H1 (cell line): ENCODE measurements at places on chromosomes 1 and 21. TPM values are rescaled to one million over a fixed set of nuclear protein-coding genes. Genes with fewer than 3 reads are reported as not detected.

GRCh38 chr1:84096176-84096575 lies 47.9 kb upstream of the PRKACB start:
- no peaks in the 10 kb centered on the region for H3K27me3 ChIP-seq
- H3K4me1 ChIP-seq = no peaks in the 10 kb centered on the region
- H3K27ac ChIP-seq = no peak overlapping the region
- H3K36me3 ChIP-seq = no peaks in the 10 kb centered on the region
- no peak for DNase-seq

FCRL6 gene
- not detected in 2 replicates for total RNA-seq

DNA sequence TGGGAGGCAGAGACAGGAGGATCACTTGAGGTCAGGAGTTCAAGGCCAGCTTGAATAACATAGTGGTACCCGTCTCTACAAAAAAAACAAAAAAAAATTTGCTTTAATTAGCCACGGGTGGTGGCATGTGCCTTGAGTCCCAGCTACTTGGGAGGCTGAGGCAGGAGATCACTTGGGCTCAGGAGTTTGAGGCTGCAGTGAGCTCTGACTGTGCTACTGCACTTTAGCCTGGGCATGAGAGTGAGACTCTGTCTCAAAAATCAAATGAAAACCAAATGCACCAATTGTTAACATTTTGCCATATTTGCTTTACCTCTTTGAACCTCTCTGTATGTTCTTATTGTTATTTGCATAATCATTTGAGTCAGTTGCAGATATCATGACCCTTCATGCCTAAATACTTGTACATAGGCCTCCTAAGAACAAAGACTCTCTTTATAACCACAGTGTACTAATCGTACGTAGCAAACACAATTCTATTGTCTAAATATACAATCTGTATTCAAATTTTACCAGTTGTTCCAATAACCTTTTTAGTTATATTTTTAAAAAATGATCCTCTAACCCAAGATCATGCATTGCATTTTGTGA lies 8.5 kb upstream of the NID1 start:
- H3K4me3 ChIP-seq = no peak overlapping the region
- H3K27me3 ChIP-seq = no peaks in the 10 kb centered on the region
- no peak overlapping the region for H3K27ac ChIP-seq
- no peaks in the 10 kb centered on the region for H3K4me1 ChIP-seq

FMO4 gene
- total RNA-seq = 2.2 and 2.3 TPM in 2 replicates

GRCh38 chr1:156852418-156852874 lies 6.5 kb downstream of the INSRR start:
- DNase-seq = no peak
- H3K4me3 ChIP-seq = no peak overlapping the region
- peaks cover 28% of the 10 kb centered on the region for H3K27me3 ChIP-seq
- H3K36me3 ChIP-seq = no peaks in the 10 kb centered on the region

DNA sequence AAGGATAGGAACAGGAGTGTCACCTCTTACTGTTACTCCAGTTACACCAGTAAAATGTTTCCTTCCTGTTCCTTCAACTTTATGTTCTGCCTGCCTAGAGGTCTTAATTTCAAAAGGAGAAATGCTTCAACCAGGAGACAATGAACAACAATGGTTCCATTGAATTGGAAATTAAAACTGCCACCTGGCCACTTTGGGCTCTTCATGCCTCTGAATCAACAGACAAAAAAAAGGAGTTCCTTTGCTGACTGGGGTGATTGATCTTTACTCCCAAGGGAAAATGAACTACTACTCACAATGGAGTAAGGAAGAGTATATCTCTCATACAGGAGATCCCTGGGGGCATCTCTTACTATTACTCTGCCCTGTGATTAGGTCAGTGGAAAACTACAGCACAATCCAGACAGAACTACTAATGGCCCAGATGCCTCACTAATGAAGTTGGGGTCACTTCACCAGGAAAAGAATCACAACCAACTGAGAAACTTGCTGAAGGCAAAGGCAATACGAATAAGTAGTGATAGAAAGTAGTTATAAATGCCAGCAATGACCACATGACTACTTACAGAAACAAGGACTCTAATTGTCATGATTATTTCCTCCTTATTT lies 76.6 kb upstream of the PRDX6 start:
- no peak overlapping the region for H3K4me3 ChIP-seq
- no peaks in the 10 kb centered on the region for H3K36me3 ChIP-seq
- H3K27me3 ChIP-seq = no peaks in the 10 kb centered on the region
- no peak overlapping the region for H3K27ac ChIP-seq

DNA sequence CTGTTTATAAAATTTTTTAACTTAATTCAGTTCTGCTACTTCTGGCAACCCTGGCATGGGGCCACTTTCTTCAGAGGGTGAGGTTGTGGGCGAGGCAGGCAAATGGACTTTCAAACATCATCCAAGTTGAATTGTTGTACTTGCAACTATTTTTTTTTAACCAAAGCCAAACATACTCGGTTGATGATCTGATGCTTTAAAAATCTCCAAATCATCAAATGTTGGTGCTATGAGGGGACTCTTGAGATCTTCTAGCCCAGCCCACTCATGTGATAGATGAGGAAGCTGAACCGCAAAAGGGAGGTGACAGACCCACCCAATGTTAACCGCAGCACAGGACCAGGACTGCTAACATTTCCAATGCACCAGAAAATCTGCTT lies 6.7 kb downstream of the SLC1A7 start:
- no peaks in the 10 kb centered on the region for H3K27me3 ChIP-seq
- H3K27ac ChIP-seq = no peak overlapping the region
- H3K4me3 ChIP-seq = no peak overlapping the region
- H3K4me1 ChIP-seq = no peaks in the 10 kb centered on the region
- no peak for DNase-seq
- no peaks in the 10 kb centered on the region for H3K36me3 ChIP-seq

DNA sequence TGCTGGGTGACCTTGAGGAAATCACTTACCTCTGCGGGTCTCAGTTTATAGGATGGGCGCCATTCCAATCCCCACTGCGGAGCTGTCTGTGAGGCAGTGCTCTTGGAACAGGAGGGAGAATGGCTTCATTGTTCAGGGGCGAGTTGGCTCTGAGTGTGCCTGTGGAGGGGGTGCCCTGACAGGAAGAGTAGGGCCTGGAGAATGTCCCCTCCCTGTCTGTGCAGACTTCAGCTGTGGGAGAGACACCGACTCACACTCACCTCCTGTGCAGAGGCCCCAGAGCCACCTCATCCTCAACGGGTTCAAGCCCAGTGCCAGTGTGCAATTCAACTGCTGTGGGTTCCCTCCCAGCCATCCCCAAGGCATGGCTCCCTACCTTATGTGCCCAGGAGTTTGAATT lies 17.1 kb downstream of the ADORA1 start:
- H3K27me3 ChIP-seq = no peaks in the 10 kb centered on the region
- H3K36me3 ChIP-seq = no peaks in the 10 kb centered on the region
- H3K27ac ChIP-seq = no peak overlapping the region
- H3K4me3 ChIP-seq = no peak overlapping the region
- DNase-seq = no peak

GRCh38 chr1:67843331-67843730 lies 10.1 kb upstream of the GNG12 start:
- peaks cover 28% of the 10 kb centered on the region; the same call in 1 of the 2 replicates for H3K4me1 ChIP-seq
- no peak overlapping the region for H3K4me3 ChIP-seq
- no peaks in the 10 kb centered on the region for H3K27me3 ChIP-seq
- H3K36me3 ChIP-seq = no peaks in the 10 kb centered on the region

GRCh38 chr1:156848461-156849150 lies 10.3 kb downstream of the INSRR start:
- H3K36me3 ChIP-seq = no peaks in the 10 kb centered on the region
- DNase-seq = no peak
- peaks cover 70% of the 10 kb centered on the region for H3K27me3 ChIP-seq
- H3K4me1 ChIP-seq = peaks cover 9% of the 10 kb centered on the region; the same call in 1 of the 2 replicates

- no peaks in the 10 kb centered on the region for H3K36me3 ChIP-seq
- no peak for DNase-seq
- peaks cover 6% of the 10 kb centered on the region; the same call in 1 of the 2 replicates for H3K4me1 ChIP-seq
- H3K4me3 ChIP-seq = no peak overlapping the region
- H3K27me3 ChIP-seq = no peaks in the 10 kb centered on the region
Observed at GRCh38 chr1:178871551-178872320, 859 bp upstream of the ANGPTL1 start.

TNFSF4 gene
- total RNA-seq = 0.59 and 0.63 TPM in 2 replicates

RUNX1 gene
- 0.25 and 0.60 TPM in 2 replicates for total RNA-seq

GRCh38 chr1:93967306-93967705 lies 58.1 kb upstream of the GCLM start:
- DNase-seq = no peak
- no peak overlapping the region for H3K4me3 ChIP-seq
- no peaks in the 10 kb centered on the region for H3K36me3 ChIP-seq
- H3K27ac ChIP-seq = no peak overlapping the region
- no peaks in the 10 kb centered on the region for H3K27me3 ChIP-seq

PLPPR4 gene
- total RNA-seq = 2.2 TPM in 2 replicates

S100A1 gene
- total RNA-seq = not detected in 2 replicates

DNA sequence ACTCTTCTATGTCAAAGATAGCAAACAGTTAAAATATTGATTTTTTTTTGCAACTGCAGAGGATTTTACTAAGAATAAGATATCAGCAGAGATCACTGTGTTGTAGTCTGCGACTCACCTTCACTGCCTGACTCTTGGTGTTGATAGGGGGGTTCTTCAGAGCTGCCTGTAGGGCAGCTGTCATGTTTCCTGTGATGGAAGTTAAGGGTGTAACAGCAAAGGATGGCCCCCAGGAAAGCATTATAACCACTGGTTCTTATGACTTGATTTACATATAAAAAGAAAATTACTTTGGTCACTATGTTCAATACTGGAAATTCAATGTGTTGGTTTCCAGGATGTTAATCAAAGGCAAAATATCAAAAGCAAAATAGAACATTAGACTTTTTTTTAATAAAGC lies 2.6 kb downstream of the ARPC5 start:
- peaks cover 5% of the 10 kb centered on the region; the same call in 1 of the 2 replicates for H3K4me1 ChIP-seq
- DNase-seq = no peak

GRCh38 chr1:81326212-81326611 lies 474.5 kb upstream of the ADGRL2 start:
- H3K27me3 ChIP-seq = no peaks in the 10 kb centered on the region
- H3K27ac ChIP-seq = no peak overlapping the region
- no peaks in the 10 kb centered on the region for H3K36me3 ChIP-seq
- H3K4me3 ChIP-seq = no peak overlapping the region
- DNase-seq = no peak
- no peaks in the 10 kb centered on the region for H3K4me1 ChIP-seq

- H3K27me3 ChIP-seq = no peaks in the 10 kb centered on the region
- DNase-seq = no peak
- no peaks in the 10 kb centered on the region for H3K4me1 ChIP-seq
- H3K27ac ChIP-seq = no peak overlapping the region
- no peaks in the 10 kb centered on the region; the same call in 1 of the 2 replicates for H3K36me3 ChIP-seq
Observed at GRCh38 chr1:23845163-23845562, 19.9 kb upstream of the HMGCL start.

GPR137B gene
- 7.4 and 7.7 TPM in 2 replicates for total RNA-seq

DNA sequence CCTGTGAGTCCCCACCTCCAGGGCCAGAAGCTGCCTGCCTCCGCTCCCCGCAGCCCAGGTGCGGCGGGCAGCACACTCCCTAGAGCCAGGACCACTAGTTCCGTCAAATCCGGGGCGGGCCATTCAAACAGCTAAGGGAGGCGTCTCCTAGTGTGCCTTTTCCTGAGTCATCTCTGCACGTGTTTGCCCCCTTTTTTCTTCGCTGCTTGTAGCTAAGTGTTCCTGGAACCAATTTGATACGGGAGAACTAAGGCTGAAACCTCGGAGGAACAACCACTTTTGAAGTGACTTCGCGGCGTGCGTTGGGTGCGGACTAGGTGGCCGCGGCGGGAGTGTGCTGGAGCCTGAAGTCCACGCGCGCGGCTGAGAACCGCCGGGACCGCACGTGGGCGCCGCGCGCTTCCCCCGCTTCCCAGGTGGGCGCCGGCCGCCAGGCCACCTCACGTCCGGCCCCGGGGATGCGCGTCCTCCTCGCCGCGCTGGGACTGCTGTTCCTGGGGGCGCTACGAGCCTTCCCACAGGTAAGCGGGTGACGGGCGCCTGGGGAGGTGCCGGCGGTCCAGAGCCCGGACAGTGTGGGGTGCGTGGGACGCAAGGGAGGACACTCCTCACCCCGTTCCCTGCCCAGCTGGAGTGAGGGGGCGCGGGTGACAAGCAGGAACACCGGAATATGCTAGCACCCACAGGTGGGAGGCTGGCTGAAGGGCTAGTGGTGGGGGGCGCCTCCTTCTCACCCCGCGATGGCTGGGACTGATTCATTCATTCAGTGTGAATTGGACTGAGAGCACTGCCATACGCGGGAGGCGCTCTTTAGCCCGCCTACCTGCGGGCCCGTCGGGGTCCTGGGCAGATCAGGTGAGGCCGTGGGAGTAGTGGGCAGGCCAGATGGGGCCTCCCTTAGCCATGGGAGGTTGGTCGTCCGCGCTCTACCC lies at the start of gene TNFRSF8:
TNFRSF8 (plus strand) TSS at position 163 of the 932 bp plus-strand sequence; CDS start at position 459, 296 bp downstream.
- H3K27ac ChIP-seq = no peak within 1 kb of the TSS
- H3K27me3 ChIP-seq = peaks cover 21% of the 10 kb centered on the region
- peaks cover 18% of the 10 kb centered on the region for H3K4me1 ChIP-seq
- no peak for DNase-seq

GRCh38 chr1:224733027-224733911 lies 117.2 kb downstream of the CNIH3 start:
- H3K27me3 ChIP-seq = 0 out of 2 replicates have a peak, but pooled peaks cover 2% of the 10 kb centered on the region
- no peak overlapping the region for H3K27ac ChIP-seq
- no peak for DNase-seq
- peaks cover 14% of the 10 kb centered on the region for H3K4me1 ChIP-seq
- no peak overlapping the region for H3K4me3 ChIP-seq

- H3K4me1 ChIP-seq = no peaks in the 10 kb centered on the region
- H3K27me3 ChIP-seq = no peaks in the 10 kb centered on the region
- H3K27ac ChIP-seq = no peak overlapping the region
- no peak overlapping the region for H3K4me3 ChIP-seq
- DNase-seq = no peak
Observed at GRCh38 chr1:231653632-231654031, 27.0 kb downstream of the DISC1 start.

- no peak for DNase-seq
- no peaks in the 10 kb centered on the region; the same call in none of the 2 replicates for H3K4me1 ChIP-seq
- no peak overlapping the region for H3K4me3 ChIP-seq
- no peaks in the 10 kb centered on the region for H3K36me3 ChIP-seq
- H3K27me3 ChIP-seq = no peaks in the 10 kb centered on the region
- no peak overlapping the region for H3K27ac ChIP-seq
Observed at GRCh38 chr1:156460525-156460924, 40.0 kb downstream of the MEF2D start.

GRCh38 chr1:64519901-64520300 lies 50.0 kb downstream of the CACHD1 start:
- no peak overlapping the region for H3K4me3 ChIP-seq
- H3K27ac ChIP-seq = no peak overlapping the region
- peaks cover 46% of the 10 kb centered on the region for H3K4me1 ChIP-seq

CNR2 gene
- total RNA-seq = not detected in 2 replicates

DNA sequence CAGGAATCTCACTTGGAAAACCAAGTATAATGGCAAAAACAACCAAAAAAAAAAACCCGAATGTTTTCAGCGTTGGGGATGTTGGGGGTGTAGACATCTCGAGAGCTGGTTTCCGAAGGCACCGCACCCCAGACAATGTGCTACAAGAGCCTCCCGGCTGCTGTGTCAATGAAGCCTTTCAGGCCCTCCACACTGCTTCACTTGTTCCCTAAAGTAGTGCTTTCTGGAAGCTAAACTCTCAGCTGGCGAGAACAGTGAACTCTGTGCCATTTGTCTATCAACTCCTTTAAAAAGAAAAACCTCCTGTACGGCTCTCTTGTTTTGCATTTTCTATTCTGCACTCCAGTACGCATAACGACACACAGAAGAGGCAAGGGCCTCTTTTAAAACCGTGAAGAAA lies 32.5 kb downstream of the PLEKHO1 start:
- no peaks in the 10 kb centered on the region for H3K36me3 ChIP-seq
- no peak overlapping the region for H3K27ac ChIP-seq
